ENCODE measurements at places on chromosomes 4 and X. TPM values are rescaled to one million over a fixed set of nuclear protein-coding genes. Genes with fewer than 3 reads are reported as not detected.

PHOX2B gene
- total RNA-seq = not detected

RBMX2 gene
- 12.1 TPM for total RNA-seq

- peak; percentile 63 for DNase-seq
Observed at GRCh38 chrX:100731441-100732281, at the start of gene SYTL4. Gene SYTL4 (minus strand): TSS chrX:100732121. CDS start chrX:100702037, 30,084 bp downstream.

GRCh38 chrX:133094098-133094731 lies 2.7 kb downstream of the USP26 start:
- DNase-seq = no peak

EBP gene
- total RNA-seq = 3.8 TPM

DNA sequence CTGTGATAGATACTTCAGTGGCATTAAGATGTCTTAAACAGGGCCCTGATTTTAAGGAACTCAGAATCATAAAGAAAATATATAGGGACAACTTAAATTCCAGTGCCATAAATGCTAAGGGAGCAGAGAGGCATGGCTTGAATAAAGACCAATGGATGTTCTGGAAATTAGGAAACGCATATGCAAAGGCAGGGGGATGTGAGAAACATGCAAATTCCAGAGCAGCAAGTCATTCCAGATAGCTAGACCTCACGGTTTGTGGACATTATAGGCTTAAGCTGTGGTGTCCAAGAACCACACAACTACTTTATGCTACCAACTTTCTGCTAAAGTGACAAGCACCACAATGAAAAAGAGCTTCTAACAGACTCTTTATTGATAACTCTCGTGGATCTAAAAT lies 132.6 kb upstream of the ANK2 start:
- no peak for DNase-seq

All from psoas muscle (tissue), 8 donors.